ENCODE measurements at places on chromosomes 2 and 18. TPM values are rescaled to one million over a fixed set of nuclear protein-coding genes. Genes with fewer than 3 reads are reported as not detected.

The IL18RAP gene
- not detected for total RNA-seq

The AQP12B gene
- total RNA-seq = not detected

The TCF23 gene
- not detected for total RNA-seq

The LANCL1 gene
- 18.0 TPM for total RNA-seq

The GKN2 gene
- 3.5 TPM for total RNA-seq

The NPPC gene
- 0.22 TPM for total RNA-seq

The IHH gene
- 0.21 TPM for total RNA-seq

The MC2R gene
- total RNA-seq = not detected

The MEIS1 gene
- total RNA-seq = 2.6 TPM

The CRYBA2 gene
- not detected for total RNA-seq

The CYP27A1 gene
- total RNA-seq = 0.14 TPM

The KCNG2 gene
- total RNA-seq = not detected

The SPATA3 gene
- not detected for total RNA-seq

The ESPNL gene
- 0.13 TPM for total RNA-seq

The PAIP2B gene
- 0.34 TPM for total RNA-seq

The SH3RF3 gene
- total RNA-seq = 0.38 TPM

The CPLX4 gene
- not detected for total RNA-seq

The PLGLB2 gene
- not detected for total RNA-seq

The POTEF gene
- not detected for total RNA-seq
